Hair follicular keratinocyte (primary cell): ENCODE measurements at places on chromosomes 12 and 14. TPM values are rescaled to one million over a fixed set of nuclear protein-coding genes. Genes with fewer than 3 reads are reported as not detected.

The KERA gene
- not detected in 2 replicates for total RNA-seq

The OTX2 gene
- not detected in 2 replicates for total RNA-seq

The MANSC1 gene
- 4.6 and 5.2 TPM in 2 replicates for total RNA-seq

The HOXC10 gene
- 11.3 and 11.4 TPM in 2 replicates for total RNA-seq

The TSPAN19 gene
- 0.55 and 0.57 TPM in 2 replicates for total RNA-seq

The HRK gene
- not detected in 2 replicates for total RNA-seq

The ZNF891 gene
- 0.11 and 0.23 TPM in 2 replicates for total RNA-seq

The PDZRN4 gene
- not detected in 2 replicates for total RNA-seq

The TCL1B gene
- not detected in 2 replicates for total RNA-seq

The FAM186B gene
- total RNA-seq = 0.08 and 0.15 TPM in 2 replicates

The AVPR1A gene
- total RNA-seq = not detected in 2 replicates

The AQP2 gene
- not detected in 2 replicates for total RNA-seq

The PRPF40B gene
- total RNA-seq = 15.1 and 18.0 TPM in 2 replicates

The CISTR gene
- total RNA-seq = not detected in 2 replicates

The GPR68 gene
- total RNA-seq = 5.0 and 5.4 TPM in 2 replicates

The SPX gene
- 0.86 and 1.5 TPM in 2 replicates for total RNA-seq

The RDH12 gene
- total RNA-seq = 0.15 and 0.23 TPM in 2 replicates

The KRT73 gene
- total RNA-seq = not detected in 2 replicates

The KRT86 gene
- total RNA-seq = 0.08 TPM in 1 of 2 replicates, not detected in the other

The RFX4 gene
- not detected in 2 replicates for total RNA-seq

The CFAP54 gene
- 0.08 and 0.57 TPM in 2 replicates for total RNA-seq

The CLEC4D gene
- not detected in 2 replicates for total RNA-seq

The ITGB7 gene
- 0.04 and 1.6 TPM in 2 replicates for total RNA-seq

The TEX52 gene
- total RNA-seq = not detected in 2 replicates
